ENCODE measurements at places on chromosomes 2 and 18.
A peak's percentile ranks its signal among the peaks of the same experiment; 100 is the strongest.

GRCh38 chr2:111117598-111118480, 2.9 kb upstream of the BCL2L11 start:
- DNase-seq: no peak

GRCh38 chr2:136156411-136156810, 38.5 kb upstream of the CXCR4 start:
- no peak for DNase-seq

- no peak for DNase-seq
These were observed 933 bp upstream of the ADNP2 start for GRCh38 chr18:80108121-80108536.

DNA sequence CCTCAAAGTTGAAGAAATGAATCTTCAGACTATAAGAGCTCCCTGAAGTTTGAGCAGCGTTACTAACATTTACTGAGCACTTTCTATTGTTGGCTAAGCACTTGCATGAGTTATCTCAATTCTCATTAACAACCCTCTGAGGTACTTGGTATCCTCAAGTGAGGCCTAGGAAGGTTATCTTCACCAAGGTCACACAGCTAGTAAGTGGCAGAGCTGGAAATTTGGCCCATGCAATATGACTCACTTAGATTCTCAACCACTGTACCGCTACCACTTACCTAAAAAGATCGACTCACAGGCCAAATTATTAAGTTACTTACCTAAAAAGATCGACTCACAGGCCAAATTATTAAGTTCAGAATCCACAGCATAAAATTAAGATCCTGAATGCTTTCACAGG, 8.7 kb upstream of the METAP1D start:
- DNase-seq: no peak

- no peak for DNase-seq
These were observed 6.3 kb upstream of the DRC1 start for GRCh38 chr2:26395394-26395793.

DNA sequence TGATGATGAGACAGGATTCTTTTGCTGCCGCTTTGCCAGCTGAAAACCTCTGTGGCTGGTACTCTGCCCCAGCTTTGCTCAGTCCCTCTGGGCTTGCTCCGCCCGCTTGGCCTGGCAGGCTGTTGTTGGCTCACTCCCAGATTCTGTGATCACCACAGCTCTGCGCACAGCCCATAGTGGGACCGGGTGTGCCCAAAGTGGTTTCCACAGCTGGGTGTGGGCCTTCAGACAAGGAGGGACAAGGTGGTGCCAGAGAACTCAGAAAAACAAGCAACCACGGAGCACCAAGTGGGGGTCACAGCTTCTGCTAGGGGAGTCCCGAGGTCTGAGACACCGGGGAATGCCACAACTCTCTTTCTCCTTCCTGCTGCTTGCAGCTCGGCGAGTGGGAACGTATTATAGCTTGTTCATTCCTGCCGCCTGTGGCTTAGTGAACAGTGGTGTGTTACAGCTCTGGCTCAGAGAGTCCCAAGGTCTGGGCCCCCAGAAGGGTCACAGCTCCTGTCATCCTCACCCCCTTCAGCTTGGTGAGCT, 9.2 kb upstream of the KYNU start:
- DNase-seq: no peak

GRCh38 chr2:239499726-239500573, 99.1 kb upstream of the HDAC4 start:
- DNase-seq: no peak

GRCh38 chr2:161426922-161427663, 11.0 kb downstream of the TBR1 start:
- no peak for DNase-seq

DNA sequence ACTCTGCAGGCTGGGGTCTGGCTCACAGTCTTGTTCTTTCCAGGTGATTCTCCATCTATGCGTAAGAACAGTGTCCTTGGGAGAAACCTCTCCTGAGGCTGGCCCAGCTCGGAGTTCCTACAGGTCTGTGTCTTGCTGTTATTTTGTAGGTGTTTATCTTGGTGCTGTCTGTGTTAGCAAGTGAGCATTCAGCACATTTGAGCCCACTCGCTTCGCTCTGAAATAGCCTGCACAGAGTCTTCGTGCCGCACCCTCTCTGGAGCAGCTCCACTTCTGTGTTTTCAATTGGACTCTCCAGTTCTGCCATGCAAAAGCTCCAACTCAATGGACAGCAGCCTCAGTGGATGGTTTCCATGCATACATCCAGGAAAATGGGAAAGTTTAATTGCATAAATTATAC, 378.2 kb upstream of the ST6GAL2 start:
- DNase-seq: no peak

DNA sequence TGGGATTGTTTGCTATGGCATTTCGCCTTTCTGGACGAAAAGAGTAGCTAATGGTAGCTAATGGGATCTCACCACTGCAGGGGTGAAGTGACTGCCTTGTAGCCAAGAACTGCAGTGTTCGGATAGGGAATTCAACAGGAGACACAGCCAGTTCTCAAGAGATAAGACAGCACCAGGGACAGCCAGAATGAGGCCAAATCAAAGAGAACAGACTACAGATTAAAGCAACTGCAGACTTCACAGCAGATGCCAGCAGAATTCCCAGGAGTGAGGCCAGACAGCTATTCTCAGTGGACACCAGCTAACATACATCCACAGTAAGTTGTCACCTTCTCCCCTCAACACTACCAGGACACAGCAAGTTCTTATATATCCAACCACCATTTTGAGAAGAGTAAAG, 124.0 kb downstream of the PLA2R1 start:
- DNase-seq: no peak

- no peak for DNase-seq
These were observed 194.6 kb upstream of the SMAD2 start for GRCh38 chr18:48124857-48125626.

- DNase-seq: peak; percentile 23
These were observed 146.1 kb downstream of the LNPK start for GRCh38 chr2:175855794-175856453.

DNA sequence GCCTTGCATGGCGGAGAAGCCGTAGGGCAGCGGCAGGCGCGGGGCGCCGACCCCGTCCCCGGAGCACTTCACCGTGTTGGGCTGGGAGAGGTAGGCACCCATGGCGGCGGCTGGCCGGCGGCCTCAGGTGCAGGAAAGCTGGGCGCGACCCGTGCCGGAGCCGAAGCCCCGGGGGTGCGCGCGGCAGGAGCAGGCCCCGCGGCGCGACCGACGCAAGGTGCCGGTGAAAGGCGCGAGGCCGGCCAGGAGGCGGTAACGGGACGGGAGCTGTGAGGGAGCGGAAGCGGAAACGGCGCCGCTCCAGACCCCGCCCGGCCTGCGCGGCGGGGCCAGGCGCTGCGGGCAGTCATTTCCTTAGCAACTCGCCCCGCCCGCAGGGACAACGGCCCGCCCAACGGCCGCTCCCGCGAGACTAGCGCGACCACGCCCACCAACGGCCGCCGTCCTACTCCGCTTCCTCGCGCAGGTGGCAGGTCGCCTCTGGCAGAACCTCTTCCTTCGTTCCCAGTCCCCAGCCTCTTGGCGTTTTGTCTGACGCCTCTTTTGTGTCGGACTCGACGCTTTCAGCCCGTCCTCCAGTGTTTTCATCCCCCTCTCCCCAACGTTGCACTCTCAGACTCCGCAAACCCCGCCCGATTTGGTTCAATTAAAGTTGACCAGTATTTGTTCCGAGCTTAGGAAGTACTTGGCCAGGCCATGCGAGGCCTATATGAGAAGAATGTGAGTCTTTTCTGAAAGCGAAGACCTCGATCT, at the start of gene PPM1G:
Gene PPM1G (minus strand): TSS at position 271 of the 753 bp plus-strand sequence. CDS start 169 bp downstream, at position 102.
- peak; percentile 95 for DNase-seq

- no peak for DNase-seq
These were observed 223.1 kb downstream of the GLI2 start for GRCh38 chr2:120958623-120959366.

- DNase-seq: no peak
These were observed 34.7 kb upstream of the MAP2 start for GRCh38 chr2:209389171-209389618.

- no peak for DNase-seq
These were observed 27.9 kb downstream of the XDH start for GRCh38 chr2:31386648-31387047.

DNA sequence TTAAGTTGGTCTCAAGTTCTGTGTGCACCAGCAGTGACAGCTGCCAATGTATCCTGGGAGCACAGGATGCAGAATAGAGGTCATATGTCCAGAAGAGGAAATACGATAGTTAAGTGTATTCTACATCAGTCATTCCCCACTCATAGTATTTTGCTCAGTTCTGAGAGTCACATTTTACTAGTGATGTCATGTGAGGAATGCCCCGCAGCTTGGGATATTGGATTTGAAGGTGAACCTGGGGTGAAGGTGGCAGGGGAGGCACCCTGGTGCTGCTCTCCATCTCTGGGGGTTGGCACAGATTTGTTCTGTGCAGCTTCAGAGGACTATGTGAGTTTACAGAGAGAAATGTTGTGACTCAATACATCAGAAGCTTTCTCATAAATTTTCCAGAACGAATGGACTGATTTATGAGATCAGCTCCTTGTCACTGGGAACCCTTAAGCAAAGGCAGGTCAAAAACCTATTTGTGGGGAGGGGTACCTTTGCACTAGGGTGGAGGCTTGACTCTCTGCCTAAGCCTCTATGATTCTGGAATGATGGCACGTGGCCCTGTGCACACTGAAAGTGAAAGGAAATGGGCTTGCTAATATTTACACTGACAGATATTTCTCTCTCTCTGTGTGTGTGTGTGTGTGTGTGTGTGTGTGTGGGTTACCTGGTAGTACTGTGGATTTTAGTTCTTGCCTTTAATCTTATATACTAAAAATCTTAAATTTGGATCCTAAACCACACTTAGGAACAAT, 95.9 kb downstream of the NEB start:
- peak; percentile 26 for DNase-seq

- DNase-seq: no peak
These were observed 68.1 kb downstream of the TMEM247 start for GRCh38 chr2:46547223-46548102.

DNA sequence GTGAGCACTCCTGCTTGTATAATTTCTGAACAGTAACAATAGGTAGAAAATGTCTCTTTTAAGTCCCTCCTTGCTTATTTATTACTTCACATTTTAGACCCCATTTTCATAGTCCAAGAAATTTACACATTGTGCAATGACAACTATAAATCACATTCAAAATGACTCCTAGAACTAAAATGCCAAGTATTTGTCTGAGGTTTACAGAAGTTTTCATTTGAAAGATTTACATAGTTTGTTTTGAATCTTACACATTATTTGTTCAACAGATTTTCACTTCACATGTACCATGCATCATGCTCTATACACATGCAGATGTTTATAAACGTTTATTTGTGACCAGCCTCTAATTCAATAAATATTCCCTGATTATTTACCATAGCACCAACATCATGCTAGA, 15.7 kb upstream of the TRIB2 start:
- no peak for DNase-seq

- no peak for DNase-seq
These were observed 12.5 kb upstream of the TGOLN2 start for GRCh38 chr2:85340034-85340892.

DNA sequence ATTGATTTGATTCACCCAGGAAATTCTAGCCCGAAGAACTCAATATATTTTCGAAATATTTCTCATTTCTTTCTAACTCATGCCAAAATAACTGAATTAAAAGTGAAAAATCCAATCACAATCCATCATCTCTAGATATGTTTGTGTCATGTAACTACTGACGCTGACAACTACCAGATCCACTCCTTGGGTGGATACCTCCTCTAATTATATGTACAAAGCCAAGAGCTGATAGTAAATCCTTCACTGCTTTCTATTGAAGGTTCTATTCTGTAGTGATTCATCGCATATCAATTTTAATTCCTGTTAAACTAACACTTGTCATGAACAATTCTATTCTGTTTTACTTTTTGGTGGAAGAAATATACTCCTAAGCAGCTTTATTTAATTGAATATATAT, 1056.6 kb upstream of the NXPH2 start:
- DNase-seq: no peak

DNA sequence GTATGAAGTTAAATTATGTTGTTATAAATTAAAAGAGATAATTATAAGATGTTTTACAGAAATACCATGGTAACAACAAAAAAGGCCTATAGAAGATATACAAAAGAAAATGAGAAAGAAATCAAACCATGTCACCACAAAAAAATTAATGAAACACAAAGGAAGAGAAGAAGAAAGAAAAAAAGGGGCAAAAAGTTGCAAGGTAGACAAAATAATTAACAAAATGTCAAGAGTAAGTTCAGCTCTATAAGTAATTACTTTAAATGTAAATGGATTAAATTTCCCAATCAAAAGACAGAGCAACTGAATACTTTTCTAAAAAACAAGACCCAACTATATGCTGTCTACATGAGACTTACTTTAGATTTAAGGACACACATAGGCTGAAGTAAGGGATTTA, 378.4 kb upstream of the FSHR start:
- DNase-seq: no peak

DNA sequence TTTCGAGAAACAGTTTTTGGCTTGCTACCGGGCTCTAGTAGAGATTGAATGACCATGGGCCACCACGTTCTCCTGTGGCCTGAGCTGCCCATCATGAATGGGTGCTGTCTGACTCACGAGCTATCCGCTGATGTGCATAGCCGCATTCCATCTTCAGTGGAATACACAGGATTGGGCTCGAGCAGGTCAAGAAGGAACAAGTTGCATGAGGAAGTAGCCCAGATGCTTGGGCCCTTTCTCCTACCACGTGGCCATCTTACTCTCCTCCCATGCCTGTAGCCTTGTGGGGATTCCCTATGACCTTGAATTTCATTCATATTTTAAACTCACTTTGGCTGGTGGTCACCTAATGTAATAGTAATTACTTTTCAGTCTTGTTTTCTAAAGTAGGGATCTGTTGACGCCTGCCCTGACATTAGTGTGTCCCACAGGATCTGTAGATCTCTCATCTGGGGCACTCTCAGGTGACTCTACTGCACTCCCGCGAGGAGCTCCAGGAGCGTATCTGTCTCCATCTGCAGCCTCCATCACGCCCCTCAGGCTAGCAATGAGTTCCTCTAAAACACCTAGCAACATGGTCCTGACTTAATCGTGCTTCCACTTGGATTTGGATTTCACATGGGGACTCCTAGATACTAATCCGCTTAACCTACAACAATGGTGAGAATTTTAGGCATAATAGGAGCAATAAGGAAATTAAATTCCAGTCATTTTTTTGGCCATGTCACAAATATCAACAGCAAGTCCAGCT, 67.8 kb downstream of the PSMG2 start:
- DNase-seq: no peak

DNA sequence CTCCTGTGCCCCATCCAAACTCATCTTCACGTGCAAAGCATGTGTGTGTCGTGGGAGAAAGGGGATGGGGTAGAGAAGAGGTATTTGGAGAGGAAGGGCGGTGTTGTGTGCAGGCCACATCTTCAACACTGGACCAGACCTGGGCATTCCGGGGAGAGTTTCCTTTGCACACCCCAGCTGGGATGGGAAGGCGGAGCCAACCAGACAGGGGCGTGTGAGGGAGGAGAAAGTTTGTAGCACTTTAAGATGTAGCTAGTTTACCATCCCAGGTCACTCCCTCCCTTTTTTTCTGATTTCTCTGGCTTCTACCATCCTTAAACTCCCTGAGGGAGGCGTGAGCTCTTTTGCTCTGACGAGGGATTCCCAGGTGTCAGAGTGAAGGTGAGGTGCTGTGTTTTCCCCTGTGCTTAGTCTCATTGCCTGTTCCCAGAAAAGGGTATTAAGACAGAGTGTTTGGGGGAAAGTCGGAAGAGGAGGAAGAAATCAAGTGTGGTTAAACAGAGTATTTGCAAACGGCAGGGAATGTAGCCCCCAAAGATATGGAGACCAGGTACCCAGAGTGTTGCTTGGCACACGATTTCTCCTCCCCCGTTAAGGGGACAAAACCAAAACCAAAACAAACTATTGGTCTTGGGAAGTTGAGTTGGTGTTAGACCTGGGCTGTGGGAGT, 1.6 kb downstream of the SETBP1 start:
- no peak for DNase-seq

GRCh38 chr2:44730593-44730992, 210.9 kb upstream of the SIX3 start:
- no peak for DNase-seq

Measured in NCI-H774 (cell line).